WERI-Rb-1 (cell line): ENCODE measurements at places on chromosomes 7 and 10.

DNA sequence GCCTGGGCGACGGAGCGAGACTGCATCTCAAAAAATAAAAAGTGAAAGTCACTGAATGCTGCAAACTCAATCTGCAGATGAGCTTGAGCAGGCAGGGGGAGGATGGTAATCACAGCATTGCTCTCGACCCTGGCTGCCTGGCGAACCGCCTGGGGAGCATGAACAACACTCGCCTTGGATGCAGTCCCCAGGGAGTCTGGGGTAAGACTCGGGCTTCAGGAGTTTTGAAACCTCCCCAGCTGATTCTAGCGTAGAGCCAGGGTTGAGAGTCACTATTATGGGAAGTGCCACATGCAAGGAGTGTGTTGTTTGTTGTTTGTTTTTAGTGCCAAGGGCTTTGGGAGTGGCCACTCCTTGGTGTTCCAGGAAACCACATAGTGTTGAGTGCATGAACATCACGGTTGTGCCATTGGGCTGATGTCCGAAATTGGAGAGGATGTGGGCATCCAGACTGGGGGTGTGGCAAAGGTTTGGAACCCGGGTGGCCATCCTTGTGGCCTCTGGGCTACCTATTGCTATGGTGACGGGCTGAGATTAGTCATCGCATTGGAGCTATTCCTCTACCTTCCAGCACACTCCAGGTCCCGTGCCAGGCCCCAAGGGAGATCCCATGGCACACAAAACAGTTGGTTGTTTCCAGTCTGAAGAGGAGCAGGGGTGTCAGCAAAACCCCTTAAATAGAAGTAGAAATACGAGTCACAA, 92.6 kb downstream of the RGS10 start:
- no peak for DNase-seq

DNA sequence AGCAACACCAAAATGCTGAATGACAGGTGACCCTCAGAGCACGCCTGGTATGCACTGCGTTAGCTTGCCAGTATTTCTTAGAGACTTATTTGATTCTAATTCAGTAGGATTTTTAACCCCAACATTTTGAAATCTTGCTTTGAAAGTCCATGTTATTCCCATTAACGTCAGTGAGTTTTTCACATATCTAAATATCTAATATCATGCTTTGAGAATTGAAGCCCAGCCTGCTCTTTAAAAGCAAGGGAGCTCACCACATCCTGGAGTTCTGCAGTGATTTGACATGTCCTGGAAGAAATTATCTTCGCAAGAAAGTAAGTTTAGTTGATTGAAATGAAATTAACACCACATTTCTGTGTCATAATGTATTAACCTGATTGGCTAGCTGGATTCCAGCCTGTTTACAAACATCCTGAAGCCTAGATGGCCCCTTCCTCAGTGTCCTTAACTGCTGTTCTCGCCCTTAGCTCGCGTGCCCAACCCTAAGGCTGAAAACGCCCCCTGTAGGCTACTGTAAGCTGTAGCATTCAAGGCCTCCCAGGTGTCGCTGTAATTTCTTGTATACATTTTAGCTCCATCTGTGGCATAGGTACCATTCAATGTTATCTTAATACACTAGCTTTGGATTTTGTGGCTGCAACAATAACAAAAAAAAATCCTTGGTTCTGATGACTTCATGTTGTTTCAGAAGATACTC, 191.5 kb downstream of the MGMT start:
- peak; percentile 55 for DNase-seq

DNA sequence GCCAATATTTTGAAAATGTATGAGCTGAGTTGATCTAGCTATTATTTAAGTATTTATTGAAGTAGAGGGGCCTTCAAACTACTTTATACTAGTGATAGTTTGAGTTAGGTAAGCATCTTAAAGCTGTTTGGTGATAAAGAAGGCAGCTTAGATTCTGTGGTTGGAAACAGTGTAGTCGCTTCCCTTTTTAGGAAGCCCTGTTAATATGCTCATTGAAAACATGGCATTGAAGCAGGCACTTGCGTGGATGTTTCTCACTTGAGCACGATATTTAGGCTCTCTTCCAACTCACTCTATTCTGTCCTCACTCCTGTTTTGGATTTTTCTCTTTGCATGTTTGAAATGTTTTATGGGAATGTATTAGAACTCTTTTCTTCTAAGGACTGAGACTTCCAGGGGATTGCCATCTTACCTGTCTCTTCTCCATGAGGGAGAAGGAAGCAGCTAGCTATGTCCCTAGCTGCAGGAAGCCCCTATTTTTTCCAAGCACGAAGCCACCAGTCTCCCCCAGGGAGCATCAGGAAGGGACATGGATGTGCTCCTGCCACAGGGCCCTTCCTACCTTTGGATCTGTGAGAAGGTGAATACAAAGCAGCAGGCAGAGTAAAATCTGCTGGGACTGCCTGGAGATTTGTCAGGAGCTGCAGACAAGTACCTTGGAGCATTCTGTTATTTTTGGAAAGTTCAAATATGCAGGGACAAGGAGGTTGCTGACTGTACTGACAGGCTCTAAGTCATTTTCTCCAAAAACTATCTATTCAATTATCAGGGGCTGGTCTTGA, 22.0 kb upstream of the BMPR1A start:
- no peak for DNase-seq

- DNase-seq: no peak
Measured at GRCh38 chr10:122326385-122326784, 48.1 kb upstream of the PLEKHA1 start.

GRCh38 chr10:124842721-124843120, 41.1 kb downstream of the ABRAXAS2 start:
- DNase-seq: no peak

DNA sequence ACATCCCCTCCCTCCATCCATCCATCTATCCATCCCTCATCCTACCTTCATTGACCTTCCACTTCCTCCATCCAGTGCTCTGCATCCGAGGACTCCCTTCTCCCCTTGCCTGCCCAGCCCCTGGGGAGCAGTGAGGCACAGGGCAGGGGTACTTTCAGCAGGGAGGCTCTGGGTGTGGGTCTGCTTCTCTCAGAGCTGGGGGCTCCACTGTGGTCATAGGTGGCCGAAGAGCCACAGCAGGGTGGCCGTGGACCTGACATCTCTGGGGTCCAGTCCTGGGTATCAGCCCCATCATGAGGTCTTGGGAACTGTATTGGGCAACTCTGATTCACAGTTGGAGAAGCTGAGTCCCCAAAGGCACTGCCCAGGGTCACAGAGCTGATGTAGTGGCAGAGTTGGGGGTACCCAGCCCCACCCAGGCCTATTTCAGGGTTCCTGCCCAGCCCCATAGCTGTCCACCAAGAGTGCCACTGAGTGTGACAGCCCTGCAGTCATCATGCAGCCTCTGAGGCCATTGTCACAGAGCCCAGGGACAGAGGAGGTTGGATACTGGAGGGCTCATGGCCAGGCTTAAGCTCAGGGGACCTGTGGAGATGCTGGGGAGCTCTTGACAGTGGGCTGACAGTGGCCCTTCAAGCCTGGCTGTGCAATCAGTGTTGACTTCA, 35.3 kb upstream of the DPYSL4 start:
- DNase-seq: no peak

DNA sequence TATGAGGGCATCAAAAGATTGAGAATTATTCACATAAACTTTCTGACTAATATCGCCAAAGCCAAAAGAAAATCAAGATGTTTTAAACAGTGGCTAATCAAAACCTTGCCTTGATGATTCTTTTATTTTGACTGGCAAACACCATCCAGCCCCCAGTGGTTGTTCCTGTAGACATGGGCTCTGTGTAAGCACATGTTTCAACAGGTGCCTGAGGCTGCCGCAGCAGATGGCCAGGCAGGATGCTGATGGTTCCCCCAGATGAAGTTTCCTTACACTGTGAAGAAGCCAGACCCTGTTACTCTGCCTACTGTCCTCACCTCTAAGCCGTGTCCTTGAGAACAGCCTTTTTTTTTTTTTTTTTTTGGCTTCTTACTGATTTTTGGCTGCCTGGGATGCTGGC, 146.5 kb downstream of the RAB11FIP2 start:
- peak; percentile 17 for DNase-seq

- DNase-seq: no peak
Measured at GRCh38 chr10:30062090-30062489, 2.7 kb upstream of the JCAD start.

- no peak for DNase-seq
Measured at GRCh38 chr7:86282014-86282682, 361.6 kb upstream of the GRM3 start.

DNA sequence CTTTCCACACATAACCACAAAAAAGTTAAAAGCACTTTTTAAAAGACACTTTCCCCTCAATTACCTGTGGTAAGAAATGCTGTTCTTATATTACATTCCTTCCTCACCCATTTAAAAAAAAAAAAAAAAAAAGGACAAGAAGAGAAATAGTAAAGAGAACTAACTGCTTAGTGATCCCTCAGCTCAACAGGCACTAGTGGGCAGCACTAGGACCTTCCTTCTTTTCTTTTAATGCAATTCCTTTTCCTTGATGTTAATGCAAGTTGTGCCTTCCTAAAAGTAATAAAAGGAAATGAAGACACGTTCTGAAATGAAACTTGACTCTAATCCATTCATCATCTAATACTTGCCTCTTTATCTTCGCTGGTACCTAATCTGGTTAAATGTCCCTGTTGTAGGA, 189.7 kb downstream of the TCF7L2 start:
- DNase-seq: no peak

DNA sequence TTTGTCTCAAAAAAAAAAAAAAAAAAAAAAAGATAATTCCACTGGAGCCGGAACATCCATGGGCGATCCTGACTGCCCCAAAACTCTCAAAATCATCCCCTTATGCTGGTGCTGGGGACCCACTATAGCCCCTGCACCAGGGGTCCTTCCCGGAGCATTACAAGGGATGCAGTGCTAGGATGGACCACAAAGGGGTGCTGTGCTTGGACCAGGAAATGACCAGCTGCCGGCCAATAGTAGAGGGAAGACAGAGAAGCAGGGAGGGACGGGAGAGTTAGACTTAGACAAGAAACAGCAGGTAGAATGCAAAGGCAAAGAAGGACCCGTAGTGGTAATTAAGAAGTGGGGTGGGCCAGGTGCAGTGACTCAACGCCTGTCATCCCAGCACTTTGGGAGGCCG, 40.5 kb downstream of the RCC1L start:
- peak; percentile 66 for DNase-seq

DNA sequence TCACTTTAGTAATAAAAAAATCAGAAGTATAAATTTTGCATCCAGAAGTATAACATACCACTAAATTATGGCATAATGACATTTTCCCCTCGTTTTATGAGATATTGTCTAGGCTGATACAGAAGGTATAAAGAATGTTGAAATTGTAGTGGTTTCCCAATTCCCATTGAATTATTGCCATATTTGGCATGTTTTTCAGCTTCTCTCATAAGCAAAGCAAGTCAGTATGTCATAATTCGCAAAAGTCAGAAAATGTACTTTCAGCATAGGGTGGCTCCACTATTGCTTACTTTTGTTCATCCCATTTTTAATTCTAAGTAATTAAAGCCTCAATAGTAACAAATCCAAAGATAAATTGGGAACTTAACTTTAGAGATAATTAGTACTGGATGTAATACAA, 19.7 kb upstream of the PTPRZ1 start:
- DNase-seq: no peak

DNA sequence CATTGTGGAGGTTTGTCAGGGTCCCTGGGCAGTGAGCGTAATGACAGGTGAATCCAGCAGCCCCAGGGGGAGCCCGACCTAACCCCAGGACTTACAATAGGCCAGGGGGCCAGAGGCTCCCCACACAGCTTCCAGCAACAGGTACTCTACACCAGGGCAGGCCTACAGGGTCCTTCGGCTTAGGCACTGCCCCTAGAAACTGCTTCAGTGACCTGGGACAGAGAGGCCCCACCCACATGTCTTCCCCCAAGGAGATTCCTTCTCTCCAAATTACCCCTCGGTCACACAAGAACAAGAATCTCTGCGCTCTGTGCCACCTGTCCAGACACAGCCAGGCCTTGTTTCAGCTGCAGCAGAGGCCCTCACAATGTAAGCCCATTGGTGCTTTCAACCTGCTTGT, 24.4 kb downstream of the SKIDA1 start:
- no peak for DNase-seq

DNA sequence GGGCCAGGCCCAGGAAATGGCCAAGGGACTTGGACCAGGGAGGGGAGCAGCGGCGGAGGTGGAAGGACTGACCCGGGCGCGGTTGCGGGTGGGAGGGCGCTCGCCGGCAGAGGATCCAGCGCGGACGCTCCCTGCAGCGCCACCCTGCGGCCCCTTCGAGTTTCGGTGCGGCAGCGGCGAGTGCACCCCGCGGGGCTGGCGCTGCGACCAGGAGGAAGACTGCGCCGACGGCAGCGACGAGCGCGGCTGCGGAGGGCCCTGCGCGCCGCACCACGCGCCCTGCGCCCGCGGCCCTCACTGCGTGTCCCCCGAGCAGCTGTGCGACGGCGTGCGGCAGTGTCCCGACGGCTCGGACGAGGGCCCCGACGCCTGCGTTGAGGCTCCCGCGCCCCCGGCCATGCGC, 16.8 kb upstream of the ZNF467 start:
- DNase-seq: peak; percentile 73

GRCh38 chr7:93943816-93944540, 22.4 kb downstream of the GNG11 start:
- DNase-seq: peak; percentile 31

GRCh38 chr10:103983367-103983911, 16.5 kb downstream of the SLK start:
- DNase-seq: no peak

GRCh38 chr7:5429857-5430611, 6.4 kb upstream of the TNRC18 start:
- DNase-seq: no peak

GRCh38 chr7:85776691-85777345, 590.0 kb upstream of the SEMA3D start:
- no peak for DNase-seq

- no peak for DNase-seq
Measured at GRCh38 chr10:90890347-90890746, 18.6 kb downstream of the RPP30 start.

DNA sequence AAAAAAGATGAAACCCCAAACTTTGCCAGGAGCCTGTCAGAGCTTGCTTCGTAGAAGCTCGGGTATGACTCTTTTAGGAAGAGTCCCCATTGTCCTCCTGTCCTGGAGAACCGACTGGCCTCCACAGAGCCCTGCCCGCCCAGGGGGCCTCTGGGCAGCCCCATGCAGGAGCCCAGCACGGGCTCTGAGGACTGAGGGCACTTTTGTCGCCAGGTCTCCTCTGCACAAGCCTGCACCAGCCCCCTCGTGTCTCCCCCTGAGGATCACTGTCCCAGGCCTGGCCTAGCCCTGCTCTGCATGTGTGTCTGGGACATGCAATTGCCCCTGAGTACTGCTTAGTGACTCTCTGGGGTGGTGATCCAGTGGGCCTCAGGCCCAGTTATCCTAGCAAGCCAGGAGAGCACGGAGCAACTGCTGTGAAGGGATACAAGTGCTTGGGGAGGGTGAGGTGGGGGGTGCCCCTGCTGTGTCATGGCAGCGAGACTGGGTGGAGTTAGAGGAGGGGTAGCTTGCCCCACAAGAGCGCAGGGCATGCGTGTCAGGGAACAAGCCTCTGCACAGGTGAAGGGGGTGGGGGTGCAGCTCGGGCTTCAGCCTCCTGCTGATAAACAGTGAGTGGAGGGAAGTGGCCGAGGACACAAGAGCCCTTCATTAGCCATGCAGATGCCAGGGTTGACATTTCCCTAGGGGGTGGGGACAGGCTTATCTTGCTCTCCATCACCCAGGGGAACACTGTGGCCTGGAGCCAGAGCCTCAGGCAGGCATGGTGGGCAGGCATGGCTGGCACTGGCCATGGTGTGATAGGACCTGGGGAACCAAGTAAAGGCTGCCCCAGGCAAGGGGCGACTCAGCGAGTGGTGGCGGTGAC, 143.4 kb downstream of the C10orf105 start:
- DNase-seq: no peak

- DNase-seq: peak; percentile 34
Measured at GRCh38 chr10:101236376-101237080, 7.3 kb upstream of the LBX1 start.
